ENCODE measurements at places on chromosomes 5 and 9. TPM values are rescaled to one million over a fixed set of nuclear protein-coding genes. Genes with fewer than 3 reads are reported as not detected.

Gene UGT3A1
- 0.12 TPM for total RNA-seq

Gene PITX1
- 0.14 TPM for total RNA-seq

Gene ADAMTS16
- total RNA-seq: under 0.01 TPM

Gene CYSRT1
- 0.17 TPM for total RNA-seq

Gene PTGER4
- total RNA-seq: 36.8 TPM

Gene SPATA31A3
- total RNA-seq: not detected

Gene SPINK4
- not detected for total RNA-seq

Gene CENPH
- total RNA-seq: 44.3 TPM

Gene SLC46A2
- total RNA-seq: not detected

Gene ABHD17B
- total RNA-seq: 16.9 TPM

Gene CRB2
- 0.14 TPM for total RNA-seq

Gene PRDM9
- total RNA-seq: not detected

Gene CD274
- 16.1 TPM for total RNA-seq

Gene CNTNAP3
- 5.5 TPM for total RNA-seq

Gene EPB41L4B
- total RNA-seq: 5.9 TPM

Gene SLC34A3
- total RNA-seq: 0.07 TPM

Gene CMYA5
- total RNA-seq: 2.8 TPM

Gene IFNA13
- not detected for total RNA-seq

Gene NSD1
- 27.2 TPM for total RNA-seq

Gene TXNDC8
- total RNA-seq: not detected

Gene MLLT3
- total RNA-seq: 29.3 TPM

Gene PCDHGA3
- total RNA-seq: 0.52 TPM

Gene DHFR
- total RNA-seq: 63.2 TPM

Gene HSPB3
- not detected for total RNA-seq

Gene FBXL17
- total RNA-seq: 4.2 TPM

Gene DPYSL3
- total RNA-seq: 38.3 TPM

Gene IFNK
- total RNA-seq: not detected

Gene KLF9
- 6.3 TPM for total RNA-seq

Gene BRIX1
- 41.5 TPM for total RNA-seq

Gene SPINK5
- not detected for total RNA-seq

Gene KIF4B
- total RNA-seq: not detected

Gene C5orf58
- not detected for total RNA-seq

Gene TOR1A
- 48.8 TPM for total RNA-seq

Gene PTGDS
- not detected for total RNA-seq

Gene PCDHB11
- 0.06 TPM for total RNA-seq

Gene PAEP
- not detected for total RNA-seq

Gene PIP5KL1
- 0.87 TPM for total RNA-seq

Gene AGXT2
- total RNA-seq: not detected

Gene PCSK5
- total RNA-seq: 23.2 TPM

Gene MRPL50
- total RNA-seq: 10.2 TPM

Gene PCDHGB2
- total RNA-seq: 0.98 TPM

Gene HEMGN
- not detected for total RNA-seq

Gene GRM6
- not detected for total RNA-seq

Gene HAND1
- not detected for total RNA-seq

Gene ANKRD34B
- total RNA-seq: 1.2 TPM

Gene PLPP7
- total RNA-seq: 2.2 TPM

Gene CCL19
- not detected for total RNA-seq

Gene CDKN2A
- 22.4 TPM for total RNA-seq

Gene TLE1
- 124 TPM for total RNA-seq
